Stimulated activated CD4-positive, alpha-beta T cell treated with anti-CD3 and anti-CD28 coated beads, Interleukin-1b, Interleukin-23, amount 100 ng/mL, for 1 hour (primary cell): ENCODE measurements at places on chromosomes 4 and X.

DNA sequence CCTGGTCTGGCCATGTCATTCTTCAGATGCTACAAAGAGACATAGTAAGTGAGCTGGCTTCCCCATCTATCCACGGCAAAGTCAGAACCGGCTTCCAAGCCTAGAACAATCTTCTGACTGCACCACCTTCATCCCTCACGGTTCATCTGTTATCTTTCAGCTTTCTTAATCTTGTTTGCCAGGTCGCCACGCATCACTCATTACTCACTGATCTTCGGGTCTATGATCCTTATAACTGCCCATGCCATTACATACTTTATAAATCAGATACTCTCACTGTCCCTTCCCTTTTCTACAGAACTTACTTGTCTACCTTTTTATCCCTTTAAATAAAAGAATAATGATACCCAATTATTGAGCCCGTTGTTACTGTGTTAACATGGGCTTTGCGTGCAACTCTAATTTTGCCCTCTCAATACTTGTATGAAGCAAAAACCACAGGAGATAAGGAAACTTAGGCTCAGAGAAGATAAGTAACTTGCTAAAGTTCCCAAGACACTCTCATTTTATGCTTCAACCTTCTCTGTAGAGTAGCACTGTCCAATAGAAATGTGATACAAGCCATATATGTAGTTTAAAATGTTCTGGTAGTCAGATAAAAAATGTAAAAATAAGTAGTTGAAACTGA is 171.7 kb downstream of the AMELX start:
- no peak for DNase-seq

DNA sequence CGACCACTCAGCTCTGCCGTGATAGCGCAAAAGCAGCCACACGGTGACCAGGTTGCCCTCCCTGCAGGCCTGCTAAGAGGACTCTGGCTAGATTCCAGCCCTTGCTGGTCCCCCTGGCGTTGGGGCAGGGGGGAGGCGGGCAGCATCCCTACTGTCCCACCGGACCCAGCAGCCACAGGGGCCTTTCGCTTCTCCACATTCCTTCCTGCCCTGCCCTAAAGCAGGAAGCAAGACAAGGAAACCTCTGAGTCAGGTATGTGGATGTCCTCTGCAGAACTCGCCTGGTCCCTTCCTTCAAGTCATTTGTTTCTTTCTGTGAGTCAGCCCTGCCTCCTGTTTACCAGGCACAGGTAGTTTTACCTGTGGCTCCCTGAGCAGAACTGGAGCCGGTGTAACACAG is 60.2 kb upstream of the CLDN34 start:
- DNase-seq = no peak

DNA sequence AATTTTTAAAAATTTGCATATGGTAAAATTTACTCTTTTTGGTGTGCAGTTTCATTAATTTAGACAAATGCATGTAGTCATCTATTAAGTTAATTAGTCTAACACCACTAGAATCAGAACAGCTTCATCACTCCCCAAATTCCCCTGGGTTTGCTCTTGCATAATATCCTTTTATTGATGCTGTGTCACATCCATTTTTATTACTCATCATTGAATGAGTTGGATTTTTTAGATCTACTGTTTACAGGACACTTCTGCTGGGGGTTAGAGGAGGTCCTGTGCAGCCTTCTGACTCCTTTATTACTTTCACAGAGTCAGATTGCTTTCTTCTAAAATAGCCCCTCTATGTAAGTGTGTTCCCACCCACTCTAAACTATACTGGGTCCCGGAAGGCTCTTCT is 65.9 kb downstream of the MTHFD2L start:
- no peak for DNase-seq

DNA sequence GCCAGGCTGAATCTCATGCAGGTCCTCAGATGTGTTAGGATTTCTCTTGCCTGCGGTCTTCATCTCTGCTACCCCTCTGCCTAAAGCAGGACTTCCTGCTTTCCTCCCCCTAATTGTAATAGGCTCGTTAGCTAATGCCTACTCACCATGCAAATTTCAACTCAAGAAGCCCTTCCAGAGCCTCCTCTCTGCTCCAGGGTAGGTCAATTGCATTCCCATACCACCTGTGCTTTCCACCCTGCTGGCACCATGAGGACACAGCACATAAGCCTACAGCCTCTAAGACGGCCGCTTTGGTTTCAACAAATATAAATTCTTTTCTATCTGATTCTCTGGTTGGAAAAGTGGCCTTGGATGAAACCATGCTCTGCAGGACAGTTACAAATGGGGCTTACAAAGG is 93.9 kb downstream of the QDPR start:
- DNase-seq = no peak
